ENCODE measurements at places on chromosomes 3 and 15. TPM values are rescaled to one million over a fixed set of nuclear protein-coding genes. Genes with fewer than 3 reads are reported as not detected.
A peak's percentile ranks its signal among the peaks of the same experiment; 100 is the strongest.

XCR1 gene
- not detected for total RNA-seq

USP13 gene
- 13.8 TPM for total RNA-seq

CADM2 gene
- total RNA-seq, result 0.07 TPM

LMAN1L gene
- not detected for total RNA-seq

CYP8B1 gene
- total RNA-seq, result not detected

ST3GAL6 gene
- total RNA-seq, result 27.6 TPM

NEK10 gene
- 5.6 TPM for total RNA-seq

GRCh38 chr3:50163572-50164455, 8.7 kb downstream of the SEMA3F start:
- peak; percentile 49 for DNase-seq

- DNase-seq, result no peak
These were observed 21.2 kb downstream of the GABRA5 start for GRCh38 chr15:26887926-26888666.

- no peak for DNase-seq
These were observed 385.8 kb upstream of the CNTN6 start for GRCh38 chr3:707041-707440.

DNA sequence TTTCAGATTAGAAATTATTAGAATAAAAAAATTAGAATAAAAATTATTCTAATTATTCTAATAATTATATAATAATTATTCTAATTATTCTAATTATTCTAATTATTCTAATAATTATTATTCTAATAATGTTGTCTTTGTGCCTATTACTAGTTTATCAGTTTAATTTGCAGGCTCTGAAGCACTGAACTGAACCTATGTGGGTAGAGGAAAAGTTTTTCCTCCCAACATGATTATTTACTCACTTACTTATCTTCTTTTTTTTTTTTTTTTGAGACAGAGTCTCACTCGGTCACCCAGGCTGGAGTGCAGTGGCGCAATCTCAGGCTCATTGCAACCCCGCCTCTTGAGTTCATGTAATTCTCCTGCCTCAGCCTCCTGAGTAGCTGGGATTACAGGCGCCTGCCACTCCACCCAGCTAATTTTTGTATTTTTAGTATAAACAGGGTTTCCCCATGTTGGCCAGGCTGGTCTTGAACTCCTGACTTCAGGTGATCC, 39.7 kb upstream of the C15orf39 start:
- DNase-seq, result no peak

DNA sequence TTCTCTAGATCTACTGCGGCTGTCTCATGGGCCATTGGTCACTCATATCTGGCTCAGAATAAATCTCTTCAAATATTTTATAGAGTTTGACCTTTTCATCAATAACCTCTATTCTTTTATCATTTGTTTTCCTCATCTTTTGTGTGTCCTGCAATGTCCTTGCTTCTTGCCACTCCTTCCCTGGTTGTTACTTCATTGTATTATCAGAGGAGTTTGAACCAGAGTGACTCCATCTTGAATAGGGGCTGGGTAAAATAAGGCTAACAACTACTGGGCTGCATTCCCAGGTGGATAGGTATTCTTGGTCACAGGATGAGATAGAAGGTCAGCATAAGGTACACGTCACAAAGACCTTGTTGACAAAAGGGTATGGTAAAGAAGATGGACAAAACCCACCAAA, 9.9 kb upstream of the LPCAT4 start:
- DNase-seq, result no peak

GRCh38 chr3:28617821-28618220, 269.2 kb upstream of the AZI2 start:
- no peak for DNase-seq

DNA sequence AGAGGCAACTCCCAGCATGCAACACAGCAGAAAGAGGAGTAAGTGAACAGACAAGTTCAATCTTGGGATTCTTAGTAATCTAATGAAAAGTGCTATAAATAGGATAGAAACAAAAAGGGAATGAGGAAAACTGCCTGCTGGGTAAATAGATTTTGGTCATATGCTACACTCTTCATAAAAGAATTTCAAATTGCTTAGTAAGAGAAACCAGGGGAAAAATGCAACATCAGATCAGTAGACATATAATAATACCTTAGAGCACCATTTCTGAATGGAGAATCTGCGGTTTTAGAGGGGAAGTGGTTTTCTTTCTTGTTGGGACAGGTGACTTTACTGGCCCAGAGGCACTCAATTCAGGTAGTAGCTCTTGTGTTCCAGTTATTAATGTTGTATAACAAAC, 13.4 kb upstream of the TBC1D5 start:
- no peak for DNase-seq

DNA sequence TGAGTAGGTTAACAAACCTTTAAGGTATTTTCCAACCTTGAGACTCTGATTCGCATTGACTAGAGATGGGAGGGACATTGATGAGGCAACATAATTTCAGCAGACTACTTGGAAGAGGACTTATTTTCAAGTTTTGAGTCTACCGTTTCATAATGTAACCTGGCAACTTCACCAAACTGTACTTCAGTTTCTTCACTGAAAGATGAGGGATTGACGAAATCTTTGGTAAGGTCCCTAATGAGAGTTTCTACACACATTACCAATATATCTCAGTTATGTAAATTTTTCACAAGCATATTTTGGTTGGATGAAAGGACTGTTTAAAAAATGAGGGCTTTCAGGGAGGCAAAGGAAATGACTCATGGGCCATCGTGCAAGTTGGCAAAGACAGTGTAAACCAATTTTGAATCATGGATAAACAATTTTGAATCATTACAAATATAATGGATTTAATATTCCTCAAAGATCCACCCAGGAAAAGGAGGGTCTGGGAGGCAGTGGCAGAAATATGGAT, 28.7 kb upstream of the SEMA6D start:
- no peak for DNase-seq

- peak; percentile 57 for DNase-seq
These were observed 2.2 kb downstream of the LRCH3 start for GRCh38 chr3:197793247-197793646.

DNA sequence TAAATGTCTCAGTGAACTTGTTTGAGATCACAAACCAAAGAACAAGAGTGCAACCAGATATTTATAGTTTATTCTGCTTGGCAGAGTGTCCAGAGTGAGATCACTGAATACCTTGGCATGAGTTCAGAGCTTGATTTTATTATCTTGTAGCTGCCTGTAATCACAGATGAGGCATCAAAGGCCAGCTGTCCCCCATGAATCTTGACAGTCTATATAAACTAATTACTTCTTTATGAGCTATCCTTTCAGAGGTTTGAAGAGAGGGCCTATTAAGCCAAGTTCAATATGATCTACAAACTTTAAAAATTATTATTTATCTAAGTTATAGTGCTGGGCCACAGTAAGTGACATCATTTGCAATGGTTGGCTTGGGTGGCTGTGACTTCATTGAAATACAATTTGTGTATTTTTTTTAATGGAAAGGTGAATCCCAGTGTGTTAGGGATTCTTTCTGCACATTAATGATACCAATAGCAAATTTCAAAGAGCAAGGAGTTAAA, 251.5 kb downstream of the CLSTN2 start:
- DNase-seq, result no peak

GRCh38 chr15:91940496-91941381, 87.2 kb downstream of the SLCO3A1 start:
- DNase-seq, result no peak

DNA sequence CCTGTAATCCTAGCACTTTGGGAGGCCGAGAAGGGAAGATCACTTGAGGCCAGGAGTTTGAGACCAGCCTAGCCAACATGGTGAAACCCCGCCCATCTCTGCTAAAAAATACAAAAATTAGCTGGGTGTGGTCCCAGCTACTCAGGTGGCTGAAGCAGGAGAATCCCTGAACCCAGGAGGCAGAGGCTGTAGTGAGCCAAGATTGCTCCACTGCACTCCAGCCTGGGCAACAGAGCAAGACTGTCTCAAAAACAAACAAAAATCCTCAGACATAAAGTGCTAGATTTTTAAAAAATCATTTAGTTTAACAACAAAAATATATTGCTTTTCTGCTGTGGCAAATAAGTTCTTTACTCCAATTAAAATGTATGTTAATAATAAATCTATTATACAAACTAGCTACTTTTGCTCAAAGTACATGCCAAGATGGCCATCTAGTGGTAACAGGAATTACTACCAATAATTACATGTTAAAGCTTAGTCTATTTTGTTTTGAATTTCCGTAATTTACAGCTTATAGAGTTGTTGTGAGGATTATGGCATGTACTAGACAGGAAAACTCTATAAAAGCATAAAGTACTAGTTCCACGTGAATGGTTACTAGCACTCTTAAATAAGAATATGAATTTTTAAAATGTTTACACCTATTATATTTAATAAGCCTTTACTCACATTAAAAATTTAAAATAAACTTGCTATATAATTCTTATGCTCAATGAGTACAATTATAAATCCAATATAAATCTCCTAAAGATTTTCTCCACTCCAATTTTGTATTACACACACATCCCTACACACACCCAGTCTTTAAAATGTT, 39.0 kb downstream of the GABPB1 start:
- DNase-seq, result no peak

DNA sequence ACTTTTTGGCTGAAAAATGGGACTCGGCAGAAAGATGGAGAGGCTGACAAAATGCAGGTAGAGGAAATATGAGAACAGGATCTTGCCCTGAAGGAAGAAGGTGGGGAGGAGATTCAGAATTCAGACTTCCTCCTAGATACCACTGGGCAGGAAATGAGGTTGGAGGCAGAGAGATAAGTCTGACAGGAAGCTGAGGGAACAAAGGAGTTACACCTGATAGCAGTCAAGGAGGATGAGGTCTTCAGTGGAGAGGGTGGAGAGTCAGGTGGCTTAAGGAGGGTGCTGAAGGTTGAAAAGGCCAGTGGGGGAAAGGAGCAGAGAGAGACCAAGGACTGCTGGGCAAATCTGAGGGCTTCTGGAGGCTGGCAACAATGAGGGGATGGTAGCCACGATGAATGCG, 56.8 kb downstream of the CCR4 start:
- no peak for DNase-seq

DNA sequence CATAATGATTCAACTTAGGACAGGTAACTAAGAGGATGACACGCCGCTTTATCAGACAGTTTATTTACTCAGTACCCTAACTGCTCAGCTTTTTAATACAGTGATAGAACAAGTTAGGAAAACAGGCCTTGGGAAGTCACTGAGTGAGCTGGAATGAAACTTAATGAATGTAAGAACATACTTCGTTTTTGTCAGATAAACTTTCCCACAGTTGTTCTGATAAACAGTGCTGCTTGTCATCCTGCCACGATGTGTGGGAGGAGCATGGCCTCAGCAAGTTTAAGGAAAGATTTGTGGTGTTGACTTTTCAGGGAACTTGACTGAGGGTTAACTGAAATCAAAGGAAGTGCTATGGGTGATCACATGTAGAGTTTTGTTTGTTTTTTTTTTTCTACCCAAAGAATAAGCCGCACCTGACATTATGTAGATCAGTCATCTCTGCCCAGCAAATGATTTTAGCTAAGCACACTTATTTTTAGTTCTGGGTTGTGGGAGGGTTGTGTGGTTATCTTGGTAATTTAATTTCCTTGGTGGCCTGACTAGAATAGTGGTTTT, 5.6 kb upstream of the P2RY14 start:
- DNase-seq, result no peak

DNA sequence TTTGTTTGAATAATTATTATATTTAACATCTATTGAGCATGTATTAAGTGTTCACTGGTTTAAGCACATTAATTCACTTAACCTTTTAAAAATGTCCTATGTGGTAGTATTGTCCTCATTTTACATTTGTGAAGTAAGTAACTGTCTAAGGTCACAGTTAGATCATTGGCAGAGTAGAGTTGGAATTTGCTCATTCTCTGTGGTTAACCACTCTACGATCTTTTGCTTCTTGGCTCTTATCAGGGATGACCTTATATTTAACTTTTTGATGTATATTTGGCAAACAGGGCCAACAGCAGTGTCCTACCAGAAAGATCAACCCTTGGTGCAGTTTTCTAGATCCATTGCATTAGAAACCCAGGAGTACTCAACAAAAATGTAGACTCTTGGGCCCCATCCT, 34.0 kb downstream of the PXK start:
- no peak for DNase-seq

All from pulmonary artery endothelial cell (primary cell).